Foreskin fibroblast (primary cell): ENCODE measurements at places on chromosomes 11 and 22.
A peak's percentile ranks its signal among the peaks of the same experiment; 100 is the strongest.

DNA sequence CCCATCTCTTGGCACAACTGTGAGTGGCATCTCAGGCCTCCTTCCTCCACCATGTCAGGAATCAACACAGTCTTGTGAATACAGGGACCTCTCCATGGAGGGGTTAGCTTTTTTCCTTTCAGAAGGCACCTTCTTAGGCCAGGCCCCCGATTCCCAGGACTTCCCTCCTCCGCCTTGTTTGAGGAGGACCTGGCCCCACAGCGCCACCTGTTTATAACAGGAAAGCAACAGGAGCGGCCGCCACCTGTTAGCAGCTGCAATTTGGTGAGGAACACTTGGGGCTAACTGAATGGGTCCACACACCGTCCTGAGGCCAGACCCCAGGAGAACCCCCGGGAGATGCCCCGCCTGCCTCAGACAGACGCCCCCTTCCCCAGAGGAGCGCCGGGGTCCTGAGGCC is 3.8 kb upstream of the PKP3 start:
- DNase-seq = no peak

DNA sequence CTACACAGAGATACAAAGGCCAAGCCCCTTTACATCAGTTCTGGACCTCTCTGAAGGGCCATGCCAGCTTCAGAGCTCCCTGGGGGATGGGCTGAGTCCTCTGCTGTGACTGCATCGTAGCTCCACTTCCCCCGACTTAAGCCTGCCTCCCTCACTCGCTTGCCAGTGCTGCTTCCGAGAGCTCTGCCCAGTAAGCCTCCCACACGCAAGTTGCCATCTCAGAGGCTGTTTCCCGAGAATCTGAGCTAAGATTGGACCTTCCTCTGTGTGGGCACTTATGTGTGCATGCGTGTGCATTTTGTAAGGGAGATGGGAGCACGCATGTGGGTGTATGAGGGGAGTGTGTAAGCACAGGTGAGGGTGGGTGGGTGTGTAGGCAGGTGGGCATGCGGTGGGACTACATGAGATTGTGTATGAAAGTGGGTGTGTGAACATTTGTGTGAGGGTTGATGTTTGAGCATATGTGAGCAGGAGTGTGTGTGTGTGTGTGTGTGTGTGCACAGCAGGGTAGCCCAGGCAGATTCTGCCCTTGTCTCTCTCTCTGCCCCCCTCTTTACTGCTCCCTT is 163.0 kb upstream of the SYT13 start:
- no peak for DNase-seq

- peak; percentile 7 for DNase-seq
Observed at GRCh38 chr22:25495285-25495684, 69.2 kb upstream of the GRK3 start.

DNA sequence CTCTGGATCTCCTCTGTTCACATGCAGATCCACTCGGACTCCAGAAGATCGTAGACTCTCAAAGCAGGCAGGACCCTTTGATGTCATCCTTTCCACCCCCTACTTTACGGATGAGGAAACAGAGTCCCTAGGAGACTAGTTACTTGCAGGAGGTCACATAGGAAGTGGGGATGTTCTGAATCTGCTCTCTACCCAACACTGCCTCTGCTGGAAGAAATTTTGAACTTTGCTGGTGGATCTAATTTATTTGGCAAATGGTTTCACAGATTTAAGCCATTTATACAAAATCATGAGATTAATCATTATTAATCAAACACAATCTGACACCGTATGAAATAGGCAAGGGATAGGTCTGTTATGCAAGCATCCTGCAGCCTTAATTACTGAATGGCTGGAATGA is 55.0 kb upstream of the USP47 start:
- no peak for DNase-seq

GRCh38 chr22:45521178-45521577 is 18.5 kb downstream of the FBLN1 start:
- DNase-seq = no peak

- peak; percentile 14 for DNase-seq
Observed at GRCh38 chr11:89490602-89490980, 584 bp downstream of the NOX4 start.

- no peak for DNase-seq
Observed at GRCh38 chr22:42300259-42301076, 30.0 kb upstream of the TCF20 start.

- DNase-seq = no peak
Observed at GRCh38 chr11:104405277-104405676, 241.3 kb upstream of the PDGFD start.

DNA sequence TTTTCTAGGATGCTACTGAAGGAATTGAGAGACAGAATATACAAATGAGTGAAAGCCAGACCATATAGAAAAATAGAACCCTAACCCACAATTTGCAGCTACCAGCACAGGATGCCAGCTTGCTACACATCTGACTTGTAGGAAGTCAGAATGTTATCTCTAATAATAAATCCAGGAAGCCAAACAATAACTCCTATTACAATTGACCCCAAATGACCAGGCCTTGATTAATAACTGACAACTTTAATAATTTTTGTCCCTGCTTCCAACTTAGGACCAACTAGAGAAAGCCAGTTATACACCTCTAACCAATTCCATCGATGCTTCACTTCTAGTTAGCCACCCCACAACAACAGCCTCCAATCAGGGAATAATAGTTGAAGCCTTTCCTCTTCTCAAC is 193.4 kb downstream of the CASP12 start:
- DNase-seq = no peak

- no peak for DNase-seq
Observed at GRCh38 chr22:50307890-50308596, 597 bp upstream of the PLXNB2 start.

DNA sequence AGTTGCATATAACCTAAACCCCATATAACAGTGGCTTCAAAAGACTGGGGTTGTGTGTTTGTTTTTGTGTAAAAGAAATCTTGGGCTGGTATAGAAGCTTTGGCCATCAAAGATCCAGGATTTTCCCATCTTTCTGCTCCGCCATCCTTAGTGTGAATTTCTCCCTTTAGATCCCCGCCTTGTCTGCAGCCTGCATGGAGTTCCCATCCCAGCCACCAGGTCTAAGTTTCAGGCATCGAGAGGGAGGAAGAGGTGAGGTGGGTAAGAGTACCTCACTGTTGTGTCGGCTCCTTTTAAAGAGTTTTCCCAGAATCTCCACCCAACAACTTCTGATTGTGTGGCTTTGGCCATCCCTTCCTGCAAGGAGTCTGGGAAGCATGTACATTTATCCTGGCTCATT is 195.5 kb upstream of the SORL1-AS1 start:
- no peak for DNase-seq

DNA sequence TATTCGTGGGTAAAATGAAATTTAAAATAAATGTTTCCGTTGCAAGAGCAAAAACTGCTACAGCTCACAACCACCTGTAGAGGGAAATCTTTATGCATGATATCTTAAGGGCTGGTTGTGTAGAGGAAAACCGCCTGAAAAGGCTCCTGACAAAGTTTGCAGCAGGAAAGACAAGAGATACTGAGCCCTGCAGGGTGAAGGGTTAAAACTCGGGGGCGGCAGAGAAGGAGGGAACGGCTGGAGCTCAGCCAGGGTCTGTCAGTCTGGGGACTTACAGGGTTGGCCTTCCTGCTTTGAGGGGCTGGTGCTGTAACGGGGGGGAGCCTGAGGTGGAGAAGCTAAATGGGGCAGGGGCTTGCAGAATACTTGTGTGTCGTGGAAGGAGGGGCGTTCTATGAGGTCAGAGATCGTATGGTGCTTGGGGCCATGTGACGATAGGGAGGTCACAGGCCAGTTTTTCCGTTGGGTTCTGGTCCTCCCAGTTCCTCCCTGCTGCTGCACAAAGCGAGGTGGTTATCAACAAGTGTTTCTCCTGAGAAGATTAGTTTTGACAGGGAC is 122.9 kb upstream of the HSD17B12 start:
- peak; percentile 31 for DNase-seq

- peak; percentile 71 for DNase-seq
Observed at GRCh38 chr22:49632199-49633009, 195.3 kb downstream of the BRD1 start.

DNA sequence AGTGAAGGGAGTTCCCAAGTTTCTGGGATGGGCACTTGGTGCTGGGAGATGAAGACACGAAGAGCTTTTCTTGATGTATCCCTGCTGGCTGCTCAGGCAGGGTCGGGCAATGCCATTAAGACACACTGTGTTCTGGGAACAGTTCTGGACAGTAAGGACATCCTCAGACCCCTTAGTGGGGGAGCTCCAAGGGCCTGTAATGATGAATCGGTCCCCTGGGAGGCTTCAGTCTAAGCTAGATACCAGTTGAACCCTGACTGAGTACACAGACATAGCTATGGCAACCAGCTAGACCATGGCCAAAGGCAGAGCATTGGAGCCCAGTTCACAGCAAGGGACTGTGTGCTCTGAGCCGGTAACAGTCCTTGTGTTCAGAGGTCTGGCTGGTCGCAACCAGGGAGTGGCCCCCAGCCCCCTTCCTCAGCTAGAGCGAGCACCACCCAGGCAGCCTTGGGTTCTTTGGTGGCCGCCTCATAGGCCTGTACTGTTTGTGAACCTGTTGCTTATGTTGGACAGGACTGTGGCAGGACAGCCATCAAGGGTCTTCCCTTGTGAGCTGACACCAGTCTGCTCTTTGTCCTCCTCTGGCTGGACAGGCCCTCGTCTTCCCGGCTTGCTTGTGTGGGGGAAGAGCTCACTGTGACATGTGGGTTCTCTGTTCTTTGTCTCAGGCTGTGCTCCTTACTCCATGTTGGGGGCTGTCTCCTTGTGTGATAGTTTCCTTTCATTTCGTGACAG is 25.0 kb downstream of the MED15 start:
- no peak for DNase-seq

- no peak for DNase-seq
Observed at GRCh38 chr11:26847977-26848376, 126.1 kb upstream of the SLC5A12 start.
